ENCODE measurements at places on chromosomes 6 and 20.

DNA sequence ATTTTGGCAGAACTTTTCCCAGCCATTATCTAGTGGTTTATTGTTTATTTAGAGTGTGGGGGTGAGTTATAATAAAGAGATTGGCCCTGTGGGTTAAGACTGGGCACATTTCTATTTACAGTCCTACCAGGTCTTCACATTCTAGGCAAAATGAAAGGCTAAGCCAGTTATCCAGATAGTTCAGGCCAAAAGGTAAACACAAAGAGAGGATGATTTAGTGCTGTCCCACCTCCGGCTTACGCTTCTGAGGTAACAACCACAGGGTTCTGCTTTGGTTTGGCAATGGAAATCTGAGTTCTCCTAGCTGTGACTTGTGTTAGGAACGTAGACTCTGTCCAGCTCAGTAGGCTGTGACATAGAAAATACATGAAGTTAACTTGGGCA, 50.3 kb upstream of the PTPRK start:
- no peak for DNase-seq

DNA sequence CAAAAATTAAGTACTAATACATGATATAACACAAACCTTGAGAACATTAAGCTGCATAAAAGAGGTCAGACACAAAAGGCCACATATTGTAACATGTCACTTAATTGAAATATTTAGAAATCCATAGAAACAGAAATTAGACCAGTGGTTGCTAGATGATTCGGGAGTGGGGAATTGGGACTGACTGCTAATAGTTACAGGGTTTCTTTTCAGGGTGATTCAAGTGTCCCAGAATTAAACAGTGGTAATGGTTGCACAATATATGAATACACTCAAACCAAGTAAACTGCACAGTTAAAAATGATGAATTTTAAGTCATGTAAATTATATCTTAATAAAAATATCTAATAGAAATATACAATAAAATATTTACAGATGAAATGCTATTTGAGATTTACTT, 174.5 kb downstream of the WDR27 start:
- no peak for DNase-seq

DNA sequence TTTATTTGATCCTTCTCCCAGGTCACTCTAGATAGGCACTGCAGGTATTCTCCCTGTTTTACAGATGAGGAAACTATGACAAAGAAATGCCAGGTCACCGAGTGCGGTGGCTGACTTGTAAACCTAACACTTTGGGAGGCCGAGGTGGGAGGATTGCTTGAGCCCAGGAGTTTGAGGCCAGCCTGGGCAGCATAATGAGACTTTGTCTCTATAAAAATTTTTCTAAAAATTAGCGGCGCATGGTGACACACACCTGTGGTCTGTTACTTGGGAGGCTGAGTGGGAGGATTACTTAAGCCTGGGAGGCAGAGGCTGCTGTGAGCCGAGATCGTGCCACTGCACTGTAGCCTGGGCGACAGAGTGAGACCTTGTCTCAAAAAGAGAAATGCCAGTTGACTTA, 5.1 kb downstream of the RALGAPB start:
- no peak for DNase-seq

GRCh38 chr6:104589940-104590339, 269.8 kb downstream of the HACE1 start:
- DNase-seq, result no peak

DNA sequence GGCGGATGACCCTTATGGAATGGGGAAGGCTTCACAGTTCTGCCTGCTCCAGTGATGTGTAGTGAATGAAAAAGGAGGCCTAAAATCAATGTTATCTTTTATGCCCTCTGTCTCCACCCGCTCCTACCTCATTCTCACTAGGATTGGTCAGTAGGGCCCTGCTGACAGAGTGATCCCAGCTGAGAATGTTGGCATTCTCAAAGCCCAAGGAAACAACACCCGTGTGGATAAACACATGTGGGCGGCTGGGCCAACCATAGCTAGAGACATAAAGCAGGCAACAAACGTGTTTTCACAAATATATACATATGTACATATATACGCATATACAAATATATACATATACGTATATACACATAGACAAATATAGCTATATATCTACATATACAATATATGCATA, 4.5 kb downstream of the RIPK1 start:
- DNase-seq, result no peak

- DNase-seq, result no peak
Measured at GRCh38 chr20:59850018-59850641, 83.3 kb downstream of the SYCP2 start.

Measured in activated T-helper 1 cell treated with Interleukin-2 at 50 U/mL for 16 hours (primary cell).